ENCODE measurements at places on chromosomes 6 and 20.
A peak's percentile ranks its signal among the peaks of the same experiment; 100 is the strongest.

GRCh38 chr6:20473518-20473917 is 60.7 kb upstream of the CDKAL1 start:
- no peak for DNase-seq

DNA sequence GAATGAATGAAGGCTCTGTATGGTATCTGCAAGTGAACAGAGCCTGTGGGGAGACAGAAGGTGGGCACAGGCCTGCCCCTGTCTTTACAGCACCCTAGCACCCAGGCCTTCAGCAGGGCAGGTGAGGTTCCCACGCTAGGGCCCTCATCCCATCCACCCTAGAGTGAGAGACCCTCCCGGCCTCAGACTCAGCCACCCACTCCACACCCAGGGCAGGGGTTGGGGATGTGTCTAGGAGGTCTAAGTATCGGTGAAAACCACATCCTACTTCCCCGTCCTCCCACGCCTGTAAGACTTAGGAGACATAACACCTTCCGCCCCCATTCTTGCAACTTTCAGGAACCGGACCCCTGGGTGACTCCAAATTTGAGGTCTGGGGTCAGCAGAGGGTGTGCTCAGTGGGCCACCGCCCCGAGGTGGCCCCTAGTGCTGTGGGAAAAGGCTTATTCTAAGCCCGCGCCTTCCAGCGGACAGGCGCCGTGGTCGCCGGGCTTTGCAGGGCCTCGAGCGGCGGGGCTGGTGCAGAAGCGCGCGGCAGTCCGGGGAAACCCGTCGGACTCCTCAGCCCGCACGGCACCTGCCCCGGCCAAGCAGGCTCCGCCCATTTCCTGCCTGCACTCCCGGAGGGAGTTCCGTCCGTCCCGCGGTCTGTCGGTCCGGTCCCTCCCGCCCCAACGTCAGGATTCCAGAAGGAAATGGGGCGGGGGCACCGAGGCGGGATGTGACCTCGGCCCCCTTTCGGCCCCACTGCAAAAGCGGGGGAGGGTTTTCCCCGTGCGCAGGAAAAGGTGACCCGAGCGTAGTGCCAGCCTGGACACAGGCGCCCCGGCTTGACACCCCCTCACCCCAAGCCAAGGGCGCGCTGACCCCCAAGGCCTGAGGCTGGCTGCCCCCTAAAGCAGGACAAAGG is 868 bp downstream of the SAMD10 start:
- DNase-seq, result peak; percentile 72

- DNase-seq, result no peak
Measured at GRCh38 chr6:54467384-54467783, 159.1 kb downstream of the TINAG start.

DNA sequence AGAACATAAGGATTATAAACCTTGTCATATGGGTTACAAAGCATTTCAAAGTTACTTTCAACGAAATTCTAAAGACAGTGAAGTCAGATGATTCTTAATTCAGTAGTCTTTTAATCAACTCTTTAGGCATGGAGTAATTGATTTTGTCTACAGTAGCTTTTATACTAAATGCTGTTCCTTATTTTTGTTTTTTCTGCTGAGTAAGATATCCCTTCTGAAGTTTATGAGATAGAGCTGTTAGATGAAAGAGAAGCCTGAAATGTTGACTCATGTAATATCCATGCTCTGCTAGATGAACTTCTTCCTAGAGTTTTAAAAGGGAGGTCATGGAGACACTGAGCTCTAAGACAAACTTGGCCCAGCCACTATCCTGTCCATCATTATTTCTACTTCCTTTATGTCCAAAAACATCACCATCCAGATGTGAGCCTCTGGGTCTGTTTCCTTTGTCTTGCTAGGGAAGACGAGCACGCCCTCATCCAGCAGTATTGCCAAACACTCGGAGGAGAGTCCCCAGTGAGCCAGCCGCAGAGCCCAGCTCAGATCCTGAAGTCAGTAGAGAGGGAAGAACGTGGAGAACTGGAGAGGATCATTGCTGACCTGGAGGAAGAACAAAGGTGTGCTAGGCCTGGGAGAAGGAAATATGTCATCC is 550.3 kb downstream of the UTRN start:
- no peak for DNase-seq

GRCh38 chr6:166760288-166760687 is 133.2 kb upstream of the RPS6KA2 start:
- DNase-seq, result no peak

- DNase-seq, result no peak
Measured at GRCh38 chr6:96716221-96716620, 121.1 kb downstream of the GPR63 start.

GRCh38 chr20:10649797-10650160 is 24.0 kb downstream of the JAG1 start:
- no peak for DNase-seq

- no peak for DNase-seq
Measured at GRCh38 chr6:3966426-3966825, 112.5 kb downstream of the FAM217A start.

DNA sequence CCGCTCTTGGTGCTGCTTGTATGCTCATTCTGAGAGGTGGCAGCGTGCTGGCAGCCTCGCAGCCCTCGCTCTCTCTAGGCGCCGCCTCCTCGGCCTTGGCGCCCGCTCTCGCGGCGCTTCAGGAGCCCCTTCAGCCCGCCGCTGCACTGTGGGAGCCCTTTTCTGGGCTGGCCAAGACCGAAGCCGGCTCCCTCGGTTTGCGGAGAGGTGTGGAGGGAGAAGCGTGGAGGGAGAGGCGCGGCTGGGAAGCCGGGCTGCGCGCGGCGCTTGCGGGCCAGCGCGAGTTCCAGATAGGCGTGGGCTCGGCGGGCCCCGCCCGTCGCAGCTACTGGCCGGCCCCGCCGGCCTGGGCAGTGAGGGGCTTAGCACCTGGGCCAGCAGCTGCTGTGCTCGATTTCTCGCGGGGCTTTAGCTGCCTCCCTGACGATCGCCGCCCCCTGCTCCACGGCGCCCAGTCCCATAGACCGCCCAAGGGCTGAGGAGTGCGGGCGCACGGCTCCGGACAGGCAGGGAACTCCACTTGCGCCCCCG is 19.5 kb upstream of the FAM8A1 start:
- peak; percentile 71 for DNase-seq

GRCh38 chr20:50668798-50669197 is 22.5 kb downstream of the RIPOR3 start:
- DNase-seq, result no peak

DNA sequence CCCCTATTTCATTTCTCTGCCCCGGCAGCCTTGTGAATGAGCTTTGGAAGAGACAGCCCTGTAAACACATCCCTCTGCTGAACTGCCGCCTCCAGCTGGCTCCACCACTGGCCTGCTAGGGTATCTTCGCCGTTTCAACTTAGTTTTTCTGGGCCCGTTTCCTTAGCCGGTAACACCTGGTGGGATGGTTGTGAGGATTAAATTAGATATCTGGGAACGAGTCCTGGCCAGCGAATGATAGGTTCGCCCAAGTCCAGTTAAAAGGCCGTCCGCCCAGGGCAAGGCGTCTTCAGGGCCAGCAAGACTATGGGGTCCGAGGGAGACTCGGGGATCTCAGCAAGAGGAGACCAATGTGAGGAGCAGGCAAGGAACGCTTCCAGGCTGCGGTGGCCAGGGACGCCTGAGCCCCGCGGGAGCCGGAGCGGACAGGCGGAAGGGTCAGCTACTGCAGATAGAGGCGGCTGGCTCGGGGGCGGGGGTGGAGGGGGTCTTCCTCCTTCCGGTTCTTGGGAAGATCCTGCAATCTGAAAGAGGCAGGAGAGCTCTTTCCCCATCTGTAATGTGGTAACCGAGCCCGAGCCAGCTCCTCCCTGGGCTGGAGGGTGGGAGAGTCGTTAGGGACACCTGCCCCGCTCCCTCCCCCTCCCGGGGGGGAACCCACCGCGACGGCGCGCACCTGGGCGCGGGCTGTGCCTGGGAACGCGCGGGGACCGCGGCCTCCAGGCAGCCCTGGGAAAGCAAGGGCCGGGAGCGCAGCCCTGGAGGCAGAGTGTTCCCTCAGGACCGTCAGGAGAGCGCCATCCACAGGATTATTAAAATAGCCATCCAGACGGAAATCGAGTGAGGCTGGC is 4.5 kb upstream of the PTCRA start:
- DNase-seq, result no peak

DNA sequence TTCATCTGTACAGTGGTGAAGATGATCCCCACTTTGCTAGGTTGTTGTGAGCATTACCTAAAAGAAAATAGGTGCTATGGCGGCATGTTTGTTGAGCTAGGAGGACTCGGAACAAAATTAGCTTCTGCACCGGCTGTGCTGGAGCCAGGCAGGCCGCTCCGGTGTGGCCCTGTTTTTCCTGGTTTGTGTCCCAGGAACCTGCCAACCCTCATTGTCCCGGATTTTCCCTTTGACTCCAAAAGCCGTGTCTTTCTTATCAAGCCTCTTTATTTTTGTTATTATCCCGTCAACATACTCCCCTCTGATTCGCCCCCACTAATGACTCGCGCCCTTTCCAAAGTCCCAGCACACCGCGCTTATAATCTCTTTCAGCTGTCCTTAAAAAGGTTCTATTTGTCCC is 117.0 kb downstream of the MYLK4 start:
- no peak for DNase-seq

DNA sequence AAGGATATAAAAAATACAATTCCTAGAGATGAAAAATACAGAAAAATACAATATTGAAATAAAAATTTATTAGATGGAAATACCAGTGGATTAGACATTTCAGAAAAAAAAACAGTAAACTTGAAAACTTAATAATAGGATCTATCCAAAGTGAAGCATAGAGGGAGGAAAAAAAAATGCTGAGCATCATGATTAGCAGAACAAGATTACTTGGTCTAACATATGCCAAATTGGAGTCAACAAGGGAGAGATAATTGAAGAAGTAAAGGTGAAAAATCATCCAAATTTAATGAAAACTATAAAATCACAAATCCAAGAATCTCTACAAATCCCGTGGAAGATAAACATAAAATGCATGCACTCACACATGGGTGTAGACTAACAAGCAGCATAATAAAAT is 166.2 kb upstream of the BMP5 start:
- no peak for DNase-seq

- DNase-seq, result no peak
Measured at GRCh38 chr6:80165143-80165542, 58.7 kb downstream of the BCKDHB start.

DNA sequence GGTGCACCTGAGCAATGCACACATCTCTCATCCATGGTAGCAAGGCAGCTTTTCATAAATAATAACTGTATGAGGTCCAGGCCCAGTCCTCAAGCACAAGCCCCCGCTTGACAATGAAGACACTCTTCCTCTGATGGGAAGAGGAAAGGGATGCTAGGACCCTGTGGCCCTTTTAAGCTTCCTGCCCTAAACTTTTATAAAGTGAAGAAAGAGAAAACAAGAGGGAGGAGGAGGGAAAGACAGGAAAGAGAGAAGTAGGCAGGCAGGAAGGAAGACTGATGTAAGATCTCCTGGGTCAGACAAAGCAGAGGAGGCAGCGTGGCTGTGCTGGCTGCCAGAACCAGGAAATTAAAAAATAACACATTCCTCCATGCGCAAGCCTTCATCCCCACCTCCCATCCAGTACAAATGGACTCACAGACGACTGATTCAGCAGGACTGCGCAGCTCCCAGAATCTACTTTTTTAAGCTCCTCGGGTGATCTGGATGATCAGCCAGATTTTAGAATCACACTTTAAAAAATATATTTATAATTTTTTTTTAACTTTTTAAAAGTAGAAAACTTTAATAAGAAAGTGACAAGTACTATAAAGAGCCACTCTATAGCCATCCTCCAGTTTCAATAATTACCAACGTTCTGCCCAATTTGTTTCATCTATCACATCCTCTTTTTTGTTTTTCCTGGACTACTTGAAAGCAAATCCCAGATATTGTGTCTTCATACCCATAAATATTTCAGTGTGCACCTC is 16.5 kb downstream of the TNFAIP3 start:
- DNase-seq, result no peak

DNA sequence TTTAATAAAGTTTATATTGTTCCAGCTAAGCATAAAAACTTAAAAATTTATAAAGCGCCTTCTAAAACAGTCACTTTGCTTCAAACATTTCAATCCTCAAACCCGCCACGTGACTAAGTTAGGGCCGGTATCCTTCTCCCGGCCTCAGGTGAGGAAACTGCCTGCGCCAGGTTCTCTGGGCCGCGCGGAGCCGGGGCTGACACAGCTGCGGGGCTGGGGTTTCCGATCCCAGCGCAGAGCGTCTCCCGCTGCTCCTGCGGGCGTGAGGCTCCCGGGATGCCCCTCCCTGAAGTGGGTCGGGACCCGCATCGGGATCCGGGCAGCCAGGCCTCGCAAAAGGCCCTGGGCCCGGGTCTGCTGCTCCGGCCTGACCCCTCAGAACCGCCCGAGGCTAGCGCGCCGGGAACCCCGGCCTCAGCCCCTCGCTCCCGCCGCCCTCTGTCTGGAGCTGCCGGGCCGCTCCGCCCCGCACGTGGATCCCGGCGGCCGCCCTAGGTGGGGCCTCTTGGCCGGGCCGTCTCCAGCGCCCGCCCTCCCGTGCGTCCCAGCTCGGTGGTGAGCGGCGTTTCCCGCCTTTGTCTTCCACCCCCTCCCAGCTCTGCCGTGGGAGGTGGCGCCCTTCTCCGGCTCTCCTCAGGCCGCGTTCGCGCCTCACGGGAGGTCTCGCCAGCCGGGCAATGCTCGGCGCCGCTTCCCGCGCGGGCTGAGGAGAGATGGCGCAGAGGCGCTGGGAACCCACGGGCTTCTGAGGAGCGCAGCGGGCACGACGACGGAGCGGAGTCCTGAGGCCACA is 267.9 kb downstream of the DLL1 start:
- DNase-seq, result no peak

DNA sequence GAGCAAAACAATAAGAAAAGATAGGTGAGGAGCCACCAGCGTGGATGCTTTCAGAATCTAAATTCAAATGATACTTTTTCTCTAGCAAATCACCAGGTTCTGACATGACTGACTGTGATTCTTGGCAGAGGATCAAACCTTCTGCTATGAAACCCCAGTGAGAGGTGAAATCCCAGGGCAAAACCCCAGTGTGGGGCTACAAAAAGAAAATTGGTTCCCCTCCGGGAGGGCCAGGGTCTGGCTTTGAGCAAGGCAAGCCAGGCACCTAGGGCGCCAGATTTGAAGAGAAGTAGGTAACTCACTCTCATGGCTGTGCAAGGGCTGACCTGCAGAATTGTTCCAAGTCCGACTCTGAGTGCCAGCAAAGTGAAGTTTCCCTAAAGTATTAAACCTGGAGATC is 20.2 kb upstream of the RALGAPA2 start:
- no peak for DNase-seq
